ENCODE measurements at places on chromosomes 11 and 22.

DNA sequence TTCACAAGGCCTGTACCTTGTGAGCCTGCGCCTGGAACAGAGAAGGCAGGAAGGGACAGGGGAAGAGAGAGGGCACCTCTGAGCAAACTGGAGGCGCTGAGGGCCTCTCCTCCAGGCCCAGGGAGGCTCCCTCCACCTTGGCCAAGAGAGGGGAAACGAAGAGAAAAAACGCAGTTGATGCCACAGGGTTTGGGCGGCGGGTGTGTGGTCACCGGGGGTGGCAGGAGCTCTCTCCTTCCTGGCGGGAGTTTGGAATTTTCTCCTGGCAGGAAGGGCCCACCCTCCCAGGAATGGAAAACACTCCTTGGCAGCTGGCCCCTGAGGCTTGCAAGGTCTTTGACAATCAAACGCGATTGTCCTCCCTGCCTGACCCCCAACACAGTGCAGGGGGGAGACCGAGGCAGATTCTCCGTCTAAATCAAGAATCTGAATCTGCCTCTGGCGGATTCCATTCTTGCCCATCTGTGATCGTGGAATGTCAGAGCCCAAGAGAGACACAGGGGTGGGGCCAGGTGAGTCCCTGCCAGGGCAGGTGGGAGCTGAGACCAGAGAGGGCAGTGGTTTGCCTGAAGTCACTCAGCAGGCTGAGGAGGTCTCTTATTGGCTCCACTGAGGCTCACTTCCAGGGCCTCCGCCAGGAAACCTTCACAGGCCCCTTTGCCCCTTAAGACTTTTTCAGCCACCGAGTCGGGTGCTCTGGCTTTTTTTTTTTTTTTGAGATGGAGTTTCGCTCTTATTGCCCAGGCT lies 21.0 kb downstream of the RPL3 start:
- no peak for DNase-seq

- DNase-seq, result no peak
Measured at GRCh38 chr11:1062075-1062820, 12.4 kb upstream of the MUC2 start.

GRCh38 chr22:37817705-37818408 lies 5.3 kb upstream of the GALR3 start:
- DNase-seq, result peak; percentile 75

DNA sequence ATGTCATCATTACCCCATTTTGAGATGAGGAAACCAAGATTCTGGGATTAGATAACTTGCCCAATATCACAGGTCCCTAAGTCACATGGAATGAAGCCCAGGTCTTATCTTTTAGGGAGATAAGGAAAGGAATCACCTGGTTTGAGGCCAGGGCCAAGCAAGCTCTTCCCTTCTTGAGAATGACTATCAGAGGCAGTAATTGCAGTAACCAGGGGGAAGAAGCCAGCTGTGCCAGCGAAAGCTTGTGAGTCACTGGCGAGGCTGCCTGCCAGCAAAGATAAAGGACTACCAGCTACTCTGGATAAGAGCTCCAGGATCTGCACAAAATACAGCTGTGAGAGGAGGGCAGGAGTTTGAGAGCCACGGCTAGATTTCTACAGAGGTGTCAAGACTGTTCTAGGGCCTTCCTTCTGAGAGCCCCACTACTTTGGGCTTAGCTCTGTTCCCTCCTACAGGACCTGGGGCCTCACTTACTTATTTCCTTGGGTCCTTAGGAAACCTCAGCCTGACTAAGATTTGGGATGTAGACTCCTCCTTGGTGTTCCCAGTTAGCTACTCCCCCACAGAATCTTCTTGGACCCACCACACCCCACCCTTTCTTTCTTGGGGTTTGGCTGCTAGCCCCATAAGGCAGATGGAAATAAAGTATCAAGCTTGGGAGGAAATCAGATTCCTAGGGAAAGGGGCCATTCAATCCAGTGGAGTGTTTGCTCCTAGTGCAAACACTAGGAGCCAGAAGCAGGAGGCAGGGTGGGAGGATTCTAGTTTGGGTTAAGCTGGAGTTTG lies 9.7 kb upstream of the CCKBR start:
- no peak for DNase-seq

DNA sequence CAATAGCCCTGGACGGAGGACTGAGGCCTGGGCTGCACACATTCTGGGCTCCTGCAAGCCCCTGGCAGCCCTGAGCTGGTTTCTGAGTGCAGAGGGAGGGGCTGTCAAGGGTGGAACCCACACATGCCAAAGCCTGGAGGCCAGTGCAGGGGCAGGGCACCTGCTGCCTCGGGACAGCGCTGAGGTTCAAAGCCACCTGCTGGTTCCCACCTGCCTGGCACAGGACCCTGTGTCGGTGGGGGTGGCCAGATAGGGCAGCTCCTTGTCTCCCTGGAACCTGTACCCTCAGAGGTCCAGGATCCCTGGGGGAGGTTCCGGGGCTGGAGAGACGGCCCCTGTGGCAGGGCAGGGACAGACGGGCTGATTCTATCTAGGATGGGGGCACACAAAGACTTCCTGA lies 40.8 kb downstream of the RTN4R start:
- no peak for DNase-seq

DNA sequence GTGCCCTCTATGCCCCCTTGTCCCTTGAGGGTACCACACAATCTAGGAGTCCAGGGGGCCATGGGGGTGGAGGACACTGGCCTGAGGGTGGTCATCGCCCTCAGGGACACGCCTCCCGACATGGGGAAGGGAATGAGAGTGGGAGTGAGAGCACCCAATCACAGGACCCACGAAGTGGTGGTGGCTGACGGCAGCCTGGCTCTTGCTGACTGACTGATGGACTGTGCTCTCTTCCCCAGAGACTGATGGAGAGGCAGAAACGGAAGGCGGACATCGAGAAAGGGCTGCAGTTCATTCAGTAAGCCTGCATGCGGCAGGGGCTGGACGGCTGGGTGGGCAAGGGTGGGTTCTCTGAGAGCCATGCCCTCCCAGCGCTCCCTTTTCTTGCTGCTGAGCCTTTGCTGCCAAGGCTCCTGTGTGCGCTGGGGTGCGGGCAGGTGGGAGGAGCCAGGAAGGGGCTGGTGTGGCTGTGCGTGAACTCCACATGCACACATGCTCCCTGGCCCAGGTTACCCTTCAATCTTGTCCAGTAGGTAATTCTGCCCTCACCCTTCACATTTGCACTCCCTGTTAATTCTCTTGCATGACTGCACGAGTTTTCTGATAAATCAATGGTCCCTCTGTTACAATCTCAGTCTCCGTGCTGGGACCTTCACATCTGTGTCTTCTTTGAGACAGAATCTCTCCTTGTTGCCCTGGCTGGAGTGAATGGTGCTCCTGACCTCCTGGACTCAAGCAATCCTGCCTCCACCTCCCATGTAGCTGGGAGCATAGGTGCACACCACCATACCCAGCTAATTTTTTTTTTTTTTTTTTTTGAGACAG lies 19.3 kb downstream of the ZC3H7B start:
- DNase-seq, result no peak

DNA sequence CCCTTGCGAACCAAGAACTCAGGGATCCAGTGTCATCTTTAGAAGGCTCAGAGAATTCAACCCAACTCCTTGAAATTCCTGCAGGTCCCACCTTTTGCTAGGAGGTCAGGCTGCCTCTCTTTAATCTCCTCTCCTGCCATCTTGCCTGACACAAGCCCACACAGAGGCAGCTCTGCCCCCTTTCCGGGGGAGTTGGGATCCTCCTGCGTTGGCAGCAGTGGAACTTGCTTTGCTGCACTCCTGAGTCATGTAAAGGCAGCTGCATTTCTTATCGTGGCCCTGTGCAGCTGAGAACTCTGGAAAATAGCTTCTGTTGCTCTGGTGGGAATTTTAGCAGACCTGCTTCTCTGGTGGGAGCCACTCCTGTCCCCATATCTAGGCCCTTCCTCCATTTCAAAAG lies 142.3 kb upstream of the TBCEL start:
- DNase-seq, result no peak

DNA sequence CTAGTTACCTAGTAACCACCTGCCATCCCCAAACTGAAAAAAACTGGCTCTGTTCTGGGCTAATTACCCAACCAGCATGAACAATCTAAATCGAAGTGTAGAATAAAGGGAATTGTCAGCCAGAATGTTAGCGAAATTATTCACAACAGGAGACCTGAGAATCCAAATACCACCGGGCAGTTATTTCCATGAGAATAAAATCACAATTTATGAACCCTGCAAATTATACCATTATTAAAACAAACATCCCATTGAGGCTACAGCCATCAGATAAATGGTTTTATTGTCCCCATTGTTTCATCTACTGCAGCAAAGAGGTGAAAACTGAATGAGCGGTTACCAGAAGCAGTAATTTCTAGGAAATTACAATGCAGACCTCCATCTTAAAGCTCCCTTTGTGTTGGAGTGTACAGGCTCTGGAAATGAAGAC lies 21.7 kb downstream of the FAM168A start:
- no peak for DNase-seq

All from stimulated activated CD8-positive, alpha-beta memory T cell treated with anti-CD3 and anti-CD28 coated beads, Interleukin-7, amount 100 ng/mL, for 1 hour (primary cell).